ENCODE measurements at places on chromosomes 3 and 15. TPM values are rescaled to one million over a fixed set of nuclear protein-coding genes. Genes with fewer than 3 reads are reported as not detected.

- no peak for DNase-seq
These were observed 252.8 kb upstream of the RORA start for GRCh38 chr15:61481886-61482285.

DNA sequence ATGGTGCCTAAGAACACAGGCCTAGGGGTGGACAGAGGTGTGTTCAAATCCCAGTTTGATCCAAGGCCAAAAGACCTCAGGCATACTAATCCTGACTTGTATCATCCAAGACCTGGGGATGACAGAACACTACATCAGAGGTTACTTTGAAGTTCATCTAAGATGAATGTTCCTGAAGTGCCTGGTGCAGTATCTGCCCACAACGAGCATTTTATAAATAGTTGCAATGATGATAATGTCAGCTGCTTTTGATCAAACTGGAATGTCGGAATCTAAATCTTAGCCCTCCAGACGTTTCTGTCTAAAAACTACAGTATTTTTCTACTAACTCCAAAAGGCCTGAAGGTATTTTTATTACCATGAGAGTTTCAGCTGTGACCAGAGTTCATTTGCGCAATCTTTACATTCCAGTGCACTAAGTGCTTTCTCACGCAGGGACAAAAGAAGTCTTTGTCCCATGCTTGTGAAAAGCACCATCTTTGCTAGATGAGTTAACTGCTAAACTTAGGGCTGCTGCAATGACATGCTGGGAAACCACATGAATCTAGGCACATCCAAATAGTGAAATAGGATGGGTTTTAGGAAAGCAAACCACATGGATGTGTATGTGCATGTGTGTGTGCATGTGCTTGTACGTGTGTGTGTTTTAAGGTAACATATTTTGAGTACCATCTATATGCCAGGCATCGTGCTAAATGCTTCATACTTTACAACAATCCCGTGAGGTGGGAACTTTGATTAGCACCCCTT lies 18.1 kb downstream of the ANXA2 start:
- peak; percentile 67 for DNase-seq

DNA sequence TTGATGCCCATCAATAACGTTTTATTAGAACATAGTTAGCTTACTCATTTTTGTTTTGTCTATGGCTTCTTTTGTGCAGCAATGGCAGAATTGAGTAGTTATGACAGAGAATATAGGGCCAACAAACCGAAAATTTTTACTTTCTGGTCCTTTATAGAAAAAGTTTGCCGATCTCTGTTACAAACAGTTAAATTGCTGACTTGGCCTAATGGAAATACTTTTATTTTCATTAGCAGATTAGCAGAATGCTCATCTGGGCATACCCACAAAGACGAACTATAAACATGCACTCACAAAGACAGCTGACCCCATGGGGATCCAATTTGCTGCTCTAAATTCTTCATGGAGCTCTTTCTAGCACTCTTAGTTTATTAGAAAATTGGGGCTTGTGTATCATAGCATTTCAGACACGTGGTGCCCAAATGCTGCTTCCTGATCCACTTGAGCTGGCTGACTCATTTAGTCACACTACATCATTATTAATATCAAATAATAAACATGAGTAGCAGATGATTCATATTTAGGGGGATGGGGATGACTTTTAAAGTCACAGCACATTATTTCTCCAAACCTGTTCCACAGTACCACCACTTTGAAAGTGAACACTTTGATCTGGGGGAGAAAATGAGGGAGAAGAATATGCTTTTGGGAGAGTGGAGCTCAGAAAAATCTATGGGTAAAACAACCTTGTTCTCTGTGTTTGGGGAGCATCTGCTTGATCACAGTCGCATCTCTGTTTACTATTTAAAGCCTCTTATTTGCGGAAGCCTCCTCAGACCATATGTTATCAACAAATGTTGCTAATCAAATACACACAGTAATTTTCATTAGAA lies 228.1 kb upstream of the FEZF2 start:
- no peak for DNase-seq

DNA sequence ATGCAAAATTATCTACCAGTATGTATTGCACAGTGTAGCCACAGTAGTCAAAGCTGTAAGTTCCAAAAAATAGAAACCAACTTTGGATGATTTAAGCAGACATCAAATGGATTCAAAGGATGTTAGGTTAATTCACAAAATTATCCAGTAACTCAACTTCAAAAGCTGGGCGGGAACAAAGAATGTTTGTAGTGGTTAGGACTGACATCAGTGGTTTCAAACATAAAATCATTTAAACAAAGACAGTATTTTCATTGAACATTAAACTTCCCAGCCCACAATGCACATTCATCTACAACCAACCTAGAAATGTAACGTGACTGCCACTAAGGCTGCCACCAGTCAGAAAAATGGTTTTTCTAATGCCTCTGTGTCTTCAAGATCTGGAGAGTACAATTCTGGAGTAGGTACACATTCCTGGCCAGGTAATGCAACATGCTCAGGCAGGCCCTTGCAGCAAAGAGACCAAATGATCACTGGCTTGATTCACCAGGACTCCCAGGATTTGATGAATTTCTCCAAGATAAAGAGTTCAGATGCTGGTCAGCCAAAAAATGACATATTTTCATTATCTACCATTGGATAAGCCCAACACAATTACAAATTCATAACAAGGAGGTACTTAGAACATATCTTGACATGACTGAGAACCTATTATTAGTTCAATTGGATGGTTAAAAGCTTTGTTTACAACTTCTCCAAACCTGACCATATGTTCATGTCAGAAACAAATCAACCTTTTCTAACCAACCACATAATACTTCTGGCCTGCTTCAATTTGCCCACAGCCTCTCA lies 189.8 kb upstream of the CNTN4 start:
- DNase-seq: no peak

Gene IL17RE
- 11.5 TPM for total RNA-seq

Gene RYK
- 150 TPM for total RNA-seq
